Cerebellum (tissue), 4 donors: ENCODE measurements at places on chromosomes 7 and 10. TPM values are rescaled to one million over a fixed set of nuclear protein-coding genes. Genes with fewer than 3 reads are reported as not detected.
A peak's percentile ranks its signal among the peaks of the same experiment; 100 is the strongest.

GRCh38 chr10:132386419-132386831 lies 10.6 kb upstream of the PWWP2B start:
- no peak for DNase-seq

GPR85 gene
- 58.8 TPM for total RNA-seq

GRCh38 chr10:4141471-4141870 lies 356.5 kb upstream of the KLF6 start:
- no peak for DNase-seq

OGA gene
- total RNA-seq = 295 TPM

PTPN20 gene
- 16.4 TPM for total RNA-seq

- no peak for DNase-seq
Measured at GRCh38 chr10:110634527-110635209, 9.5 kb upstream of the RBM20 start.

DNA sequence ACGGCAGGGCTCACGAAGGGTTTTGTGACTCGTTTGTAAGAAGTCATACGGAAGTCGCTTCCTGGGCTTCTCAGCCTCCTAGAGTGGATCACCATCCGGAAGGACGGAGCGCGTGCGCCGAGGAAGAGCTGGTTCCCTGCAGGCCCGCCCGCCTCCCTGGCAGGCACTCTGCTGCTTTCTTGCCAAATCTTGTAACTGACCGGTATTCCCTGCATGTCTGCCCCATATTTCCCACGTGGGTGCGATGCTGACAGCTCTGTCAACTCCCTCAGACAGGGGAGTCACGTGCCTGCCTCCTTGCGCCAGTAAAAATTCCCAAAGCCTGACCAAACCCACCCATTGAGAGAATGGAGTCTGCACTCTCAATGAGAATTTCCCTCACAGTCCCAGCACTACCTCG lies 12.7 kb downstream of the SHH start:
- DNase-seq = peak; percentile 54

GRCh38 chr10:34740321-34740720 lies 74.8 kb downstream of the PARD3 start:
- no peak for DNase-seq

DNA sequence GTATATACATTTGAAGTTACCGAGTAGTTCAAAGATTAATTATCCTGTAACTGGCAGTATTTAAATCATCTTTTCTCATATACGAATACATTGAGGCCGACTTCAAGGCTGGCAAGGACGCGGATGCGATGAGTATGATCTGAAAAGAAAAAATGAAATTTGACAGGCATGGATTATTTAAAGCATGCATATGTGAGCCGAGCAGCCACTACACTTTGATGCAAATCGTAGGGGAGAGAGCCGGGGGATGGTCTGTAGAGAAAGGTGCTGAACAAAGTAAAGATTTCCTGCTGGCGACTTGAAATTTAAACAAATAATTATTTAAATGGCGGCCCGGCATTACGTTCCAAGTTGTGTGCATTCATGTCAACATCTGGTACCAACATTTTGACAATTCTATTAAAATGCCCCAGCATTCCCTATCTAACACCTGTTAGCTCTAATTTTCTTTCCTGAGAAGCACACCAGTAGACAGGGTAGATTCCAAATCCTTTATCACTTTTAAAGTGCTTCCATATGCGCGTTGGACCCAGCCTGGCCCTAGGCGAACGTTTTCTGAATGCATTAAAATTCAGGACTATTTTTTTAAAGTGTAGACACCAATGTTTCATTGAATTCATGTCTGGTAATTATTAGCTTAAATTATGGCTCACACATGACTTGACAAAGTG lies 188.7 kb downstream of the EMX2 start:
- no peak for DNase-seq

EFCAB10 gene
- total RNA-seq = 2.1 TPM

- DNase-seq = no peak
Measured at GRCh38 chr7:46162609-46163008, 241.5 kb upstream of the IGFBP3 start.

GRCh38 chr7:25886387-25887240 lies 265.4 kb upstream of the NFE2L3 start:
- peak; percentile 87 for DNase-seq

DNA sequence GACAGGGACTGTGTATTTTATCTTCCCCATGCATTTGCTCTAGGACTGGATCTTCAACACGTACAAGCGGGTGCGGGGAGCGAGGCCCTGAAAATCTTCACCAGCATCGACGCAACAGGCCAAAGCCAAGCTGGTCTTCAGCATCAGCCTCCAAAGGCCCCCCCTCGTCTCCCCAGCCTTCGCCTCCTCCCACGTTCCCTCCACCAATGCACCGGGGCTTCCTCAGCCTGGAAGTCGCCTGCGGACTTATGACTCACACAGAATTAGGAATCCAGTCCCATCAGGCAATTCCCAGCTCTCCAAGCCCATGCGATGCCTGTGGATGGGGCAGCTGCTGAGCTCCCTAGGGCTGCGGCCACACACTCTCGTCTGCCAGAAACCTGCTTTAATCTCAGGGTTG lies 36.3 kb upstream of the RNF32 start:
- no peak for DNase-seq

DNA sequence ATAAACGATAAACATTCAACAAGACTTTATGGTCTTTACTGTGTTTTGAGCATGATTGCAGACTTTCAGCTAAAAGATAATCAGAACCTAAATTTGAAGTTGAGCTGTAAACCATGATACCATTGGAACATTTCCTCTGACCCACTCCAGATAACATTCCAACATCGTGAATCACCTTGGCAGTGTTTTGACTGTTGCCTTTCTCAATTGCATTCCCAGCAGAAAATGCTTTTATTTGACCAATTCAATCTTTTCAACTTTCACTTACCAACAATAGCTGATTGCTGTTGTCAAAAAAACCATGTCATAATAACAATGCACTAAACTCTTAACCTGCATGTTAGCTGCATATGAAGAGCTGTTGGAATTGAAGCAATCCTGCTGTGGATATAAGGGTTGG lies 165.5 kb downstream of the MDFIC start:
- DNase-seq = no peak

- DNase-seq = no peak
Measured at GRCh38 chr10:11505639-11506038, 105.8 kb downstream of the USP6NL start.

GLRX3 gene
- total RNA-seq = 36.2 TPM

MMD2 gene
- 5.2 TPM for total RNA-seq

- no peak for DNase-seq
Measured at GRCh38 chr7:120221666-120222065, 51.3 kb upstream of the KCND2 start.

PON1 gene
- total RNA-seq = not detected

C10orf62 gene
- total RNA-seq = 0.73 TPM

DNA sequence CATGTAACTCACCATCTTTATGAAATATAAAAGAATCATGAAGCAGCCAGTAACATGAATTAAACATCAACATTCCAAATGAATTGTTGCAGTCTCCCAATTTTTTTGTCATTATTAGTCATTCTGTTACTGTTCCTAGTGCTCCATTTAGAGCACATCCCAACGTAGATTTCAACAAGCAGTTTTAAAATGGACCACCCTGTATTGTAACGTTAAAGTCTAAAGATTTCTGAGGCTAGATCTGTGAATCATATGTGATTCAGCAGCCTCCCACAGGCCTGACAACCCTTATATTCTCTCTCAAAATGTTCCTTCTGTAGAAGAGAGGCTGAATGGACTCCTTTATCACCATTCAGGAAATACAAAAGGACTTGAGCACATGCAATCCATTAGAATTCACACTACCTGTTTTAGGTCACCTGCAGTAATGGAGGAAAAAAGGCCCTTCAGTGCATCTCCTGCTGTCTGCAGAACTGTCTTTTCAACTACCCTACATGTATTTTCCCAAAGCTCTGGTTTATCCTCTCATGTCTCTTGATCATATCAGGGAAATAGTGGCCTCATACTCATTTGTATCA lies 81.4 kb downstream of the CACNA2D1 start:
- no peak for DNase-seq

DNA sequence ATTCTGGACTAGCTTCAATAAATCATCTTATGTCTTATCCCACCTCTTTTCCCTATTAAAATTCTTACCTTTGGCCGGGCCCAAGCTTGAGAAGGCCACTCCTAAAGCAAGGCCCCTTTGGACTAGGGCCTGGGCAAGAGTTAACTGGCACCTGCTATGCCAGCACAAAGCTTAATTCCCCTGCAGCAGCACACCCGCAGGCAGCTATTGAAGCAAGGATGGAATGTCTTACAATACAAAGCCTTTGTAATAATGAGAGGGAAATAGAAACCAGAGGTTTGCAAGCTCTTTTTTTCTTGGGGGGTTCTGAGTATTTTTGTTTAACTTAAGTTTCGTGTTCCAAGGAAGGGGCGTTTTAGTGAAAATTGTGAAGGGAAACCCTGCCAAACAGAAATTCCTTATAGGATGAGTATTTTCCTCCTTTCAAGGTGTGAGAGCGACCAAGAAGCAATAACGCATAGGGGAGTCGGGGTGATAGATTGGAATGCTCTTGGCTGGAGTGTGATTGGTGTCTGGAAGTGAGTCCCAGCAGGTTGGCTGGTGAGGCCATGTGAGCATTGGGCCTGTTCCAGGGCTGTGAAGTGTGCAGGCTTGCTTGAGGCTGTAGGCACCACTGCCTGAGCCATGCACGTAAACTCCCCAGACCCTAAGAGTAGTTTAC lies 148.5 kb downstream of the KIAA1217 start:
- DNase-seq = no peak

- DNase-seq = no peak
Measured at GRCh38 chr10:97723001-97723400, 9.5 kb downstream of the MARVELD1 start.

DNA sequence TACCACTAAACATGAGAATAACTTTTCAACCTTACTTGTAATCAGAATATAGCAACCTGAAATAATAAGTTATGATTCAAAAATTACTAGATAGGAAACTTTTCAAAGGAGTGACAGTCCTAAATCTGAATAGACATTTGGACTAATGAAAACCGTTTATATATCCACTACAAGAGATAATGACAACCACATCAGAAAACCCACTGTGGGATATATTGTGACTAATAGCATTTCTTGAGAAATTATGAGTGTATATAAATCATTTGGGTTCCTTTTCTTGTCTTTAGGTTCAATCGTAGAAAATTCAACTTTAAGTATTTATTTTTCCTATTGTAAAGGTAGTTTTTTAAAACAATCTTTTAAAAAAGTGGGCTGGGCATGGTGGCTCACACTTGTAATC lies 170.2 kb upstream of the PRSS58 start:
- DNase-seq = no peak

DNA sequence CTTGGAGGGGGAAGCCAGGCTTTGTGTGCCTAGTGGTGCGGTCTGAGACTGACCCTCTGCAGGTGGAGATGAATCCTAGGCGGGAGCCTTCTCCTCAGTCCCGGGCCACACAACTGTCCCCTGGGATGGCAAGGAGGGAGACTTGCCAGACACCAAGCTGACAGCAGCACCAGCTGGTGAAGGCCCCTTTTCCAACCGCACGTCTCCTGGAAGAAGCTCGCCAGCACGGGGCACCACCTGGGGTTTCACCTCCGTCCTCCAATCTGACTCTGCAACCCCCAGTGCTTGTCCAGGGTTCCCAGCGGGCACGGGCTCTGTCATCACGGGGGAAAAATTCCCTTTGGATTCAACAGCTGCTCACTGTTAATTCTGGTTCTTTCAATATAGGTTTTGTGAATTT lies 34.2 kb upstream of the TCERG1L start:
- DNase-seq = no peak

GRCh38 chr7:137772748-137773147 lies 74.0 kb downstream of the DGKI start:
- no peak for DNase-seq

DNA sequence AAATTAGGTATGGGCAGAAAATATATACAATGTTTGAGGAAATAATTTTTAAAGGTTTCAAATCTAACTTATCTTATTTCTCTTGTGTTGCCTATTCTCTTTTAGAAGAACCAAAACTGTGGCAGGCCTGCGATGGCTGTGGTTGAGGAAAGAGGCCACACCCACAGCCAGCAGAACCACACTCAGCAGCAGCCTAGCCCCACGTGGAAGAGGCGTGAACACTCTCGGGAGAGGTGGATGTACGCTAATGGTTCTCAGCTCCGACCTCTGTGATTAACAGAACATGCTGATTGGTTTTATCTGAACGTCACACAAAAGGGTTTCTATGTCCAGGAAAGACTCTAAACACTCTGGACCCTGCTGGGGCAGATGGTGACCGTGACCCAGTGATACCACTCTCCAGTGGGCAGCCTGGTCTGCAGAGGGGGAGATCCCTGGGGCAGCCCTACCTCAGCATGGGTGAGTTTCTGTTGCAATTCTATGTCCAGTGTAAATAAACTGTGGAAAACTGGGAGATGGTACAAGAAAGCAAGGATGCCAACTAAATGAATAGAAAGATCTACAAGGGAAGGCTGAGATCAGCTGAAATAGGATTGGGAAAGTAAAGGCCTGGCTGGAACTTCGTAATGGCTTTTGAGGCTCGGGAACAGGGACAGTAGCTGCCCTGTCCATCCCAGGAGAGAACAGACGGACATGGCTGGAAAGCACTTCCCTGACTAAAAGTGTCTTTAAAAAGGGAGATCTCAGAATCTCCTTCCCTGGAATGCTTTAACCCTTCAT lies 26.6 kb downstream of the DIP2C start:
- DNase-seq = no peak

DNA sequence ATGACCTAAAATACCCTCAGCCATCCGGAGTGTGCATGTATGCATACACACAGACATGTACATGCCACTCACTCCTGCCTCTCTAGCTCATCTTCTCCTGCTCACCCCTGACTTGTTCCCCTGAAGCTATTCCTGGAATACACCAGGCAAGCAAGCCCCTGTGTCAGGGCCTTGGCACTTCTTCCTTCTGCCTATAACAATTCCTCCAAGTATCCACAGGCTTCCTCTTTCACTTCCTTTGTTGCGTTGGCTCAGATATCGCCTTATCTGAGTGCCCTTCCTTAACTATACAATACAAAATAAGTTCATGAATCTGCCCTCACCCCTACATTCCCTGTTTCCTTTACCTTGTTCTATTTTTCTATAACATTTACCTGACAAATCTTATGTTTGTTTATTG lies 88.8 kb downstream of the NOD1 start:
- no peak for DNase-seq

- DNase-seq = no peak
Measured at GRCh38 chr10:71989661-71990454, 25.7 kb downstream of the CHST3 start.

DNA sequence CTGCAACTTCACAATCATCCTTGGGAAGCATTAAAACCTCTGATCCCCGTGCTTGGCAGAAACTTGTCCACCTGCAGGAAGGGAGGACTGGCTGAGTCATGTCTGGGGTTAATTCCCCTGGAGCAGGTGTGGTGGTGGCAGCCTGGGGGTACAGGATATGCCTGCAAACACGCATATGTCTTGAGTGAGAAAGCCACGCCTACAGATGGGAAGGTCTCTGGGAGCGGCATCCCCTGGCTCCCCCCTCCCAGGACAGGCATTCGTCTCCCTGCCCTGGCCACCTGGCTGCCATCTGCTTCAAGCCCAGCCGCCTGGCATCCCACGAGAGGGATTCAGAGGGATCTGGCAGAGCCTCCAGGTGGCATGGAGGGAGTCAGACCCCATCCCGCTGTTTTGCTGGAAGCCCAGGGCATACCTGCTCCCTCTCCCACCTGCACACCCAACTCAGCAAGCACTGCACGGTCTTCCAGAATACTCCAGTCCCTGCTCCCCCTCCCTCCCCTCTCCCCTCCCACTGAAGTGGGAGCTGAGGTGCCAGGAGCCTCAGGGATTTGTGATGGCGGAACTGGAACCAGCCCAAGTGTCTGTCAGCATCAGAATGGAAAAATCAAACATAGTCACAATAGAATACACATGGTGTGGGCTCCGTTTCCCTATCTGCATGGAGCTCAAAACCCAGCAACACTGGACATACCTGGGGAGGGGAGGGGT lies 61.0 kb downstream of the CAMK2B start:
- DNase-seq = peak; percentile 95
